ENCODE measurements at places on chromosomes 7 and 10.
A peak's percentile ranks its signal among the peaks of the same experiment; 100 is the strongest.

DNA sequence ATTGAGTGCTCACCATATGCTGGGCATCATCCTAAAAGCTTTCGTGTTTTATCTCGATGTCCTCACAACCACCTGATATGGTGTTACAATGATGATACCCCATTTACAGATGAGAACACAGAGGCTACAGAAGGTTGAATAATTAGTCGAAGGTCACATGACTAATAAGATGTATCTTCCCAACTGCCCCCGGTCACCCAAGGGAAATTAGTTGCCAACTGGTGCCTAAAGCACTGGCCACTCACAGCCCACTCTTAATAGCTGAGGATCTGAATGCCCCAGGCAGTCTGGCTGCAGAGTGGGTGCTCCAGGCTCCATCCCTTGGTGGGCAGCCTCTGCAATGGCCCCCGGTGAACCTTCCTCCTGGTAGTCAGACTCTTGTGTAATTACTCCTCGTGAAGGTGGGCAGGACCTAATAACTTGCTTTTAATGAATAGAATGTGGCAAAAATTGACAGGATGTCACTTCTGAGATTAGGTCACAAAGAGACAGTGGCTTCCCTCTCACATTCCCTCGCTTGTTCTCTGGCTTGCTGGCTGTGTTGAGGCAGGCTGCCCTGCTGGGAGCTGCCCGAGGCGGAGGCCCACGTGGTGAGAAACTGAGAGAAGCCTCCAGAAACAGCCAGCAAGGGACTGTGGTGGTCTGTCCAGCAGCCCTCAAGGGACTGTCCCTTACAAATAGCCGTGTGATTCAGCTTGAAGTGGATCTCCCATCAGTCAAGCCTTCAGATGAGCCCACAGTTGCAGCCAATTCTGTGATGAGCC lies 109.4 kb downstream of the ARHGAP22 start:
- DNase-seq: no peak

DNA sequence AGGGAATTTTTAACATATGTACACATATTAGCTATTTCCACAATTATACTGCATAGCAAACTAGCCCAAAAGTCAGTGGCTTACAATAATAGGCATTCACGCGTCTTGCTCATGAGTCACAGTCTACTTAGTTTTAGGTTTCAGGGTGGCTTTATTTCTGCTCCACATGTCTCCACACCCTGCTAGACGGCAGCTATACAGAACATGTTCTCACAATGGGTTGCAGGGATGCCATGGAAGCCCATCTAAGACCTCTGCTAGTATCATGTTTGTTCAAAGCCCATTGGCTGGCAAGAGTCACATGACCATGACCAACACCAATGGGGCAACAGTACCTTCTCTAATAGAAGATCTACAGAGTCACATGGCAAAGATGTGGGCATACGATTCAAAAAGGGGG lies 96.3 kb upstream of the NEBL start:
- no peak for DNase-seq

- no peak for DNase-seq
These were observed 104.3 kb downstream of the CREB5 start for GRCh38 chr7:28516390-28517172.

DNA sequence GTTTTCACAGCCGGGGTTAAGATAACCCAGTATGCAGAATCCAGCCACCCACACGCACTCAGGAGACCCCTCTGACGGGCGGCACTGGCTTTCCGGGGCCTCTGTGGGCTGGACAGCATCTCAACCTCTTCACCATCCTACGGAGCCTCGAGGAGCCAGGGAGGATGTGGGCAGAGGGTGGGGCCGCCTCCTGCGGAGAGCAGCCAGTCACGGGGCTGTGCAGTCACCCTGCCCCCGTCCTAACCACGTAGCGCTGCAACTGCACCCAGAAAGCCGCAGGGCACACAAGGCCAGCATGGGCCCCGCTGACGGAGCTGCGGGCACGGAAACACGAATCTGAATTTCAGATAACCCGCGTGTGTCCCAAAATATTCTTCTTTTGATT lies 270.3 kb downstream of the ELFN1 start:
- DNase-seq: peak; percentile 96

- no peak for DNase-seq
These were observed 94.3 kb upstream of the MYO3A start for GRCh38 chr10:25839683-25840082.

DNA sequence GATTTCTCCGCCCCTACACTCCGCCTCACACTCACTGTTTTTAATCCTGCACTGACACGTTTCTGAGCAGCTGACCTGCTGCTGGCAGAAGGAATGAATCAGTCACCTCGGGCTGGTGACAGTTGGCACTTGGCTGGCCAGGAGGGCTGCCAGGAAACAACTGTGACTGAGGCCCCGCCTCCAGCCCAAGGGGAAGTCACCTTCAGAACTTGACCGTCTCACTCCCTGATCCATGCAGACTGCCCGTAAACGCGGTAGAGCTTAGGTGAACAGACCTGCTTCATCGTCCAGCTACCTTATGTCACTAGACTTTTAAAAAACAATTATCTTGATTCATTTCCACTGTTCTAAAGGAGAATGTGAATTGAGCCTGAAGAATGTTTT lies 107.5 kb downstream of the DOCK1 start:
- DNase-seq: no peak

GRCh38 chr10:668786-669485 lies 20.5 kb downstream of the DIP2C start:
- no peak for DNase-seq

DNA sequence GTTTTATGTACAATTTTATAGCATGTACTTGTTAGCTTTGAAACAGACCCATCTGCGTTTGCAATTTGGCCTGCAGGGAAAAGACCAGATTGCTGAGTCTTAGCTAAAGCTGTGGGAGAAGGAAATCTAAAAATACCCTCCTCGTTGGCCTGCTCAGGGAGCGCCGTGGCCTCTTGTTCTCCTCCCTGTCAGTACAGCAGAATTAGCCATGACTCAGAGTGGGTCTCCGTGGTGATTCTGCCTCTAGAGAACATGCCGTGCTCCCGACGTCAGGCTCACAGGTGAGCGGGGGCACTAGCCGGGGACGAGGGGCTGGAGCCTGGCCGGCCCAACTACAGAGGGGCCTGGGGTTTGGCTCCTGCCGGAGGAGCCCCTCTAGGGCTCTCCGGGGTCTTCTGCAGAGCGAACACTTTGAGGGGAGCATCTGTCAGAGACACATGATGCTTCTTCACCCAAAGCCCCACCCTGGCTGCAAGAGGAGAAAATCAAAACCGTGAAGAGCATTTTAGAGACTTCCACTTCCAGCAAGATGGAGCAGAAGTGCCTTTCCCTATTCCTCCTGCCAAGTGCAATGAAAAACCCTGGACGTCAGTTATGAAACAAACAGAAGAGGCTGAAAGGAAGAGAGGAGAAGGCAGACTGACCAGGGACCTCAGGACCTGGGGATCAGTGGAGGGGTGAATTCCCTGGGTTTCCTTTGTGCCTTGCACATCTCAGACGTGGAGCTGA lies 98.9 kb downstream of the LHPP start:
- DNase-seq: no peak

DNA sequence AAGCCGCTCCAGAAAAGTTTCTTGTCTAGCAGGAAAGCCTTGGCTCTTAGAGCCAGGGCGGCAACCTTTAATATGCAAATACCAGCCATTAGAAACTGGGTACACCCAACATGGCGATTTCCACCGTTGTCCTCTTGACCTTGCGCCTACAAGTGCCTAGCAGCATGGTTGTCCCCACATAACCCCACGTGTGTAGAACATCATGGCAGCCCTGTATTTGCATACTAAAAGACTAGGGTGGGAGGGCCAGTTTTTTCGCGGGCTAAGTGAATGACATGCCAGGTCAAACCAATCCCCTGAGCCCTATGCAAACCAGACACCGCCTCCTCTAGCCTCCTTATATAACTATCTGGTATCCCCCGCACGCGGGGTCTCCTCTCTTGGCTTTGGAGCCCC lies 58.4 kb upstream of the FZD8 start:
- no peak for DNase-seq

DNA sequence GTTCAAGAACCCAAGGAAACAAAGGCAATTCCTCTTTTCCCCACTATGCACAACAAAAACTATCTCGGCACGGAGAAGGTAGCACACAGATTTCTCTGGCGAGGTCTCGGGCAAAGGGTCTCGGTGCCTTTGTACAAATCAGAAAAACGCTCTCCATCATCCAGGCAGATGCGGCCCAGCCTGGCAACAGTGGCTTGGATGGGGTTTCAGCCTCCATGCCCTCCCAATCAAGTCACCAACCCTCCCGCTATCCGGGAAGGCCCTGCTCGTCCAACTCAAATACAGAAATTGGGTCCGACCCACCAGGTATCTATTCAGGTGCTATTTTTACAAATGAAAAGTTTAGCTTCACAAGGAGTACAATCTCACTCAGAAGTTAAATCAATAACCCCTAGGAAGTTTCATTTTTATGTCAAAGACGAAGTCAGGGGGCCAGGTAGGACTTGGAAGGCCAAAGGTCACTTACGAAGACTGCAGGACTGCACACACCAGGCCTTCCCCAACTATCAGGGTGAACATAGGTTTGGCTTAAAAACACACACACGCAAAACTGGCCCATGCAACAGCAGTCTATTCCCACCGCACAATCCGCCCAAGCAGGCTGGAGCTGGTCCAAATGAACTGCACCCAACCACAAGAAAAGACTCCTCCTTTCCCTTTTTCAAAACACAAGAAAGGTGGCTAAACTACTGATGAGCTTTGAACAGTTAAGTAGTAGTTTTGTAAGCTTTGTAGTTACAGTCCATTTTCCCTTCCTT lies 43.0 kb downstream of the GNA12 start:
- DNase-seq: no peak

DNA sequence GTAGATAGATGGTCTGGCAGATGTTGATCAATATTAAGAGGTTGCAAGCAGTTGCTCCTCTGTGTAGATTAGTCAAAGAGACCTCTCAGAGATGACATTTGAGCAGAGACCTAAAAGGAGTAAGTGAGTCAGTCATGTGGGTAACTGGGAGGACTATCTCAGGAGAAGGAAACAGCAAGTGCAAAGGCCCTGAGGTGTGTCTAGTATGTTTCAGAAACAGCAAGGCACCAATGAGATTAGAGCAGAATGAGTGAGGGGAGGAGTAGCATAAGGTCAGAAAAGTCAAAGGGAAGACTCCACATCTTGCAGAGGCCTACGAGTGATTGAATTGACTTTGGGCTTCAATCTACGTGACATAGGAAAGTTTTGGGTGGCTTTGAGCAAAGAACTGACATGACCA lies 89.8 kb upstream of the COL1A2 start:
- no peak for DNase-seq

GRCh38 chr10:11454160-11454559 lies 157.3 kb downstream of the USP6NL start:
- DNase-seq: no peak

DNA sequence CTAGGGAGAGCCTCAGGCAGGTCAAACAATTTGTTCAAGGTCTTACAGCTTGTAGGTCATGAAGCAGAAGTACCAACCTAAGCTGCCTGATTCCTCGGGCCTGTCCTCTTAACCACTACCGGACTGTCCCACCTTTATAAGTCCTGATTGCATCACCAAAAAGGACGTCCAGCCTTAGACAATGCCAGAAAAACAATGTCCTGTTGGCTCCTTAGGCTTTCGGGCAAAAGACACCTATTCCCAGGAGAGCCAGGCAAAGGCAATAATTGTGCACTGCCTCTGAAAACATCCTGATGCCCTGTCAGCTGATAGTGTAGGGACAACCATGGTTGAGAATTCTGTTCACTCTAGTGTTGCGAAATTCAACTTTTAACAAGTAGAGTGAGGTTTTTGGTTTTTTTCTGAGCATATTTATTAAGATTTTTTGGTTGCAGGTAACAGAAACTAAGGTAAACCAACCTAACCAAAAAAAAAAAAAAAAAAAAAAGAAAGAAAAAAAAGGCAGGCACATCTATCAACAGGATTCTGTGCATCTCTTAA lies 40.5 kb downstream of the CDHR3 start:
- no peak for DNase-seq

DNA sequence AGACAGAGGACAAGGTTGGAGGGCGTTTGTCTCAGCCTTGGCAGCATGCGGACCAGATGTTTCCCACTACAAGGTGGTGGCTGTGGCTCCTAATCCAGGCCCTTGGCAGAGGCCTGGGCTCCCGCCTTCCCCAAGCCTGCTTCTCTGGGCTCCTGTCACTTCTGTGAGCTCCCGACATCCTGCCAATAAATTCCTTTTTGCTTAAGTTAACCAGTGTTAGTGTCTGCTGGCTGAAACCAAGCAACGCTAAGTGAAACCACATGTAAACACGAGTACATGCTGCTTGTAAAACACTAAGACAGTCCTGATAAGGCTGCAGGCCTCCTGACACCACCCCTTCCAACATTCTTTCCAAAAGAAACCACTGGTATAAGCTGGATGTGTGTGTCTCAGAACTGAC lies 263.6 kb upstream of the ZMIZ1 start:
- DNase-seq: no peak

- DNase-seq: no peak
These were observed 271.9 kb downstream of the TNS3 start for GRCh38 chr7:47310020-47310419.

- DNase-seq: no peak
These were observed 124.2 kb upstream of the PCGF5 start for GRCh38 chr10:91096274-91096673.

DNA sequence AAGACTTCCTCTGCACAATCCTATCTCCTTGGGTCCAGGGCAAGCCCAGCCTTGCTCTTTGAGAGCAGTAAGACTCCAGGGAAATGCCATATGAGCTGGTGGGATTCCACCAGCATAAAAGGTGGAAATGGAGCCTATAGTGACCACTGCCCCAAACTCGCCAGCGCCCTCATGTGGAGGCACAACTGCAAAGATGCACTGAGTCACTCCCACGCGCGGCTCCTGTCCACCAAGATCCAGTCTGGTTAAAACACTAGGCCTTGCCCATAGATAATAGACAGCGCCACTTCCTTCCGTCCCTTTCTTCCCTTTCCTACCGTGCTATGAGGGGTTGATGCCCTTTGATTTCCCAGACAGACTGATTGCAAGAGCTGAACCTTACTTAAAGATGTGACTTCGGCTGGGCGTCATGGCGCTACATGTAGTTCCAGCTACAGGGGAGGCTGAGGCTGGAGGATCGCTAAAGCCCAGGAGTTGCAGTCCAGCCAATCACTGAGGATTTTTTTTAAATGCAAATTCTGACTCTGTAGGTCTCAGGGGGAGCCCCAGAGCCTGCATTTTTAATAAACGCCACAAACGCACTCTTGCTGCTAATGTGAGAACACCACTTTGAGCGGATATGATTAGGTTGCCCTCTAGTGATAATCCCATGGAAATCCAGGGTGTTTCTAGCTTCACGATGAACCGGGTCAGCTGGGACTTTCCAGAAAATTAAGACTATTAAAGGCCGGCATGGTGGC lies 136.5 kb downstream of the EPC1 start:
- peak; percentile 10 for DNase-seq

DNA sequence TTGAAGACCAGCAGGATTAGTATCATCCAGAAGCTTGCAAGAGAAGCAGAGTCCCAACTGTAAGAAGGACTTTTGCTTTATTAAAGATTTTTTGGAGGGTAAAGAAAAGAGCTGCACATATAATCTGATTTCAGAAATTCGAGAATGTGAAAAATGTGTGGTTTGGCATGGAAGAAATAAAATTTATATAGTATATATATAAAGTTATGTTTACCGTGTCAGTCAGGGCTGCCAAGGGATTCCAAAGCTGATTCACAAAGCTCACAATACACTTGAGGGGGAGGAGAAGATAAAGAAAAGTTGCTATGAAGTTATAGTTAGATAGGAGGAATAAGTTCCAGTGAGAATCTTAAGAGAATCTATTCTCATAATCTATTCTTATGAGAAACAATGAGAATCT lies 231.8 kb upstream of the CACNA2D1 start:
- DNase-seq: no peak
